ENCODE measurements at places on chromosomes 2 and 18.

GRCh38 chr2:29113891-29114321 lies 1.3 kb upstream of the CLIP4 start:
- DNase-seq, result no peak

GRCh38 chr2:9278439-9278838 lies 71.8 kb downstream of the ASAP2 start:
- no peak for DNase-seq

DNA sequence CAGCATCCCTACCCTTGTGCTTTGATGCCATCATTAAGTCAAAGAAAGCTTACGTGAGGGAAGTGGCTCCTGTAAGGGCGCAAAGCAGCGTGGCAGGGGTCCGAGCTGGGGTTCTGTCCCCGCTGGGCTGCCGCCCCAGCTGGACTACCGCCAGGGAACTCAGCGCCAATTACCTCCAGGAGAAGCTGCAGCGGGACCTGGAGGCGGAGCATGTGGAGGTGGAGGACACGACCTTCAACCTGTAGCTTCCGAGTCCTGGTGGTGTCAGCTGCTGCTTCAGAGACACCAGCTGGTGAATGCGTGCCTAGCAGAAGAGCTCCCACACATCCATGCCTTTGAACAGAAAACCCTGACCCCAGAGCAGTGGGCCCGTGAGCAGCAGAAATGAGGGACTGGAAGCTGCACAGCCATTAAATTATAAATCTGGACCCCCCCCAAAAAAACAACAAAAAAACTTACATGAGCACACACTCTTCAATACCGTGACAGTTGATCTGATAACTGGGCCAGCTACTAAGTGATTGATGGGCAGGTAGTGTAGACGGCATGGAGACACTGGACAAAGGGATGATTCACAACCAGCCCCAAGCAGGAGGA lies 20.1 kb upstream of the YES1 start:
- peak; percentile 40 for DNase-seq

DNA sequence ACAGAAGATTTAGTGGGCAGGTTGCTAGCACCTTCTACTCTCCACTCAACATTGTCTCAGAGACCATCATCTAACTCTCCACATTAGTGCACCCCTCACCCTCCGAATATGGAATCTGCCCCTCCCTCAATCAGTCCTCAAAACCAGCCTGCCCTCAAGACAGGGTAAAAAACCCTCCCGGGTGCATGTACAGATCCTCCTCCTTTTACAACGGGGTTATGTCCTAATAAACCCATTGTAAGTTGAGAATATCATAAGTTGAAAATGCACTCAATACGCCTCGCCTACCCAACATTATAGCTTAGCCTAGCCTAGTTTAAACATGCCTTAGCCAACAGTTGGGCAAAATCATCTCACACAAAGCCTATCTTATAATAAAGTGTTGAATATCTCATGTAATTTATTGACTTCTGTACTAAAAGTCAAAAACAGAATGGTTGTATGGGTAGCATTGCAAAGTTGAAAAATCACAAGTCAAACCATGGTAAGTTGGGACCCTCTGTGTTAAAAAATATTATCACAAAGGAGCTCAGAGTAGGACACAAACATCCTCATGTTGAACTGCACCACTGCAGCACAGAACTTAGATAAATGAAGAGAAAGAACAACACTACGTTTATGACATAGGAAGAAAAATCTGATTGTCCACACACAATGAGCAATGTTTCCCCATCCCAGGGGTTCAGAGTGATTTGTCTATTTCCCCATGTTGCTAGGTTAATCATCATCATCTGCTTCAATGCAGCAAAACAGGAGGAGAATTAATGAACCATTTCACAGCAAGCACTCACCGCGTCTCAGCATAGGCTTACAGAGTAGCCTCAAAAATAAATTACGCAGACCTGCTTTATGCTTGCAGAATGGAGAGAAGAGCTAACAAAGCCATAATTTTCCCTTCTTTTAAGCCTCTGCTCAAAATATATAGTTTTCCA lies 184.1 kb upstream of the ARL4C start:
- no peak for DNase-seq

- no peak for DNase-seq
Measured at GRCh38 chr2:135913727-135914365, 37.6 kb upstream of the MCM6 start.

DNA sequence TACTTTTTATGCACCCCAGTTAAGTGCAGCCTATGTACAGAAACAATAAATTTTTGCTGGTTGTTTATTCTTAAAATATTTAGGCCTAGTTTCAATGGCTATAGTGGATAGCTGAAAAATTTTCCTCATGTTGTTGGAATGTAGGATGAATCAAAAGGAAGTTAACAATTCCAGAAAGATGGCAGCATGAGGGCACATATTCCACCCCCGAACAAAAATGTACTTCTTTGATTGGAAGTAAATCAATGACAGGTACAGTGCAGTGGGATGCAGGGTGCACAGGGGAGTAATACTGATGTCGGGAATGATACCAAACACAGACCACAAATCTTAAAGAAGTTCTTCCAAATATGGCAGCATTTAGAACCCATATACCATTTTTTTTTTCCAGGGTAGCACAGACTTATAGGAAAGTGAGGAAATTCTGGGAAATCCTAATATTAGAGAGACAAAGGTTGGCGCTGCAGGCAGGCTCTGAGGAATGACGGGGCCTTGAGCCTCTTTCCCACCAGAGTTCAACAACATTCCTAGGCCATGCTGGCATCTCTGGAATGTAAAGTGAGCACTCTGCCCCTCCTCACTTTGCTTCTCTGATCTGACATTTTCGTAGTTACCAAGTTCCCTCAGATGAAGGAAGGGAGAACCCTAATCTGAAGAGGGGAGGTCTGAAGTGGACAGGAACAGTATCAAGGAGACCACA lies 36.6 kb upstream of the IKZF2 start:
- DNase-seq, result no peak

DNA sequence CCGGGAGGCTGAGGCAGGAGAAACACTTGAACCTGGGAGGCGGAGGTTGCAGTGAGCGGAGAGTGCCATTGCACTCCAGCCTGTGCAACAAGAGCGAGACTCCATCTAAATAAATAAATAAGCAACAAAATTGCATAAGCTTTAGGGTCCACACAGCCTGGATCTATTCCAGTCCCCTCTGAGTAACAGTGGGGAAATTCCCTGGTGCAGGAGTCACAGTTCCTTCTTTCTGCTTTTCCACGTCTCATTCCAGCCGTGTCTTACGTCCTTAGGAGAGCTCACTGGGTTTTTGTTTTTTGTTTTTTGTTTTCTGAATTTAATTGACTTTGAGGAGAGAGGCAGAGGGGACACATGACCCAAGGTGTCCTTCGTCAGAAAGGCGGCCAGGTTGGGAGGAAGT lies 44.6 kb downstream of the B3GNT2 start:
- DNase-seq, result no peak
